ENCODE measurements at places on chromosomes 7 and 10.

GRCh38 chr7:8531991-8532515, 98.6 kb downstream of the NXPH1 start:
- no peak for DNase-seq

DNA sequence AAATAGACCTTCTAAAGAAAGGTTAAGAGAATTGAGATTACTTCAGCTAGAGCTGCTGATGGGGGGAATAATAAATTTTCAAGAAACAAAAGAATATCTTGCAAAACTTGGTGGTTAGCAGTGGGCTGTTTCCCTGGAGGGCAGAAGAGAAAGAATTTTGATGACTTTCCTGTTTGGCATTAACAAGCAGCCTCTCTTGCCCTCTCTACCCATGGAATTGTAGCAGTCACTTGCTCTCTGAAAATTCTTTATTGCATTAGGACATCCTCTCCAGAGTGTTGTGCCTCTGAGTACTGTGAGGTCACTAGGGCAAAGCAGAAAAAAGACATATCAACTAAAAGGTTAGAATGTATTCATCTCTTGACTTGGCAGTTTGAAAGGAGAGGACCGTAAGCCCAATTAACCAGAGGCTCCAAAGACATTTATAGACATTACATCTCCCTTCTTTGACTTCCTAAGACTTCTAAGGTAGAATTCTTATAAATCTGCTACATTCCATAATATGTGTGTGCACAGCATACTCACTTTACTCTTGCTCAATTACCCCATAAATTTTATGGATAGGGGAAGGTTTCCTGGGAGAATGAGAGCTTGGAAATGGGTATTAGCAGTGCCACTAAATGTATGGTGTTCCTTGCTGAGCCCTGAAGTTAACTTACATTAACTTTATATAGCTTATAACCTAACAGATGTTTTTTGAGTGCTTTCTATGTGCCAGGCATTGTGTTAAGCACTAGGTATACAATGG, 215.3 kb downstream of the KIF20B start:
- no peak for DNase-seq

DNA sequence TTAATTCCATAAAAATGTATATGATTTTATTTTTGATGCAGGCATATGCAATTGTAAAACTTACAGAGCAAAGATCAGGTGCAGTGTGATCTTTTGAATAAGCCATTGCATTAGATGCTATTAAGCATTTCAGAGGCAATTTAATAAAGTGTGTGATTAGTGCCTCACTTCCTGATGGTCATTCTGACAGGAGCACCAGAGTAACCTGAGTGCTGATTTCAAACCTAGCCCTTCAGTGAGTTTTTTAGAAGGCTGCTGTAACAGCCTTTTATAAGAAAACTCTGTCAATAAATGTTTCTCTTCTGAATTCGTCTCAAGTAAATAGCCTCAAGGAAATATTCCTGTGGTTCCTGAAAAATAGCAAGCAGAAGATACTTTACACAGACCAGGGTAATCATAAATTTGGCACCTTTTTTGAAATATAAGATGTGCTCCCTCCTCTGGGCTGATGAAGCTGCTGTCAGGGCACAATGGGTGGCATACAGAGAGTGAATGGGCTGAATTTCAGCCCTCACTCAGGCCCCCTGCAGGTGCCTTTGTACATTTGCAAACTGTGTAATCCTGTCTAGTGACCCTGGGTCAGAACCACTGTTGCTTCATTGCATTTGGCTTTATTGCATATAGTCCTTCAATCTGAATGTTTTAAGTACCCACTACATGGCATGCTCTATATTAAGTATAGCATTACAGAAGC, 193.7 kb upstream of the CSTF2T start:
- no peak for DNase-seq

DNA sequence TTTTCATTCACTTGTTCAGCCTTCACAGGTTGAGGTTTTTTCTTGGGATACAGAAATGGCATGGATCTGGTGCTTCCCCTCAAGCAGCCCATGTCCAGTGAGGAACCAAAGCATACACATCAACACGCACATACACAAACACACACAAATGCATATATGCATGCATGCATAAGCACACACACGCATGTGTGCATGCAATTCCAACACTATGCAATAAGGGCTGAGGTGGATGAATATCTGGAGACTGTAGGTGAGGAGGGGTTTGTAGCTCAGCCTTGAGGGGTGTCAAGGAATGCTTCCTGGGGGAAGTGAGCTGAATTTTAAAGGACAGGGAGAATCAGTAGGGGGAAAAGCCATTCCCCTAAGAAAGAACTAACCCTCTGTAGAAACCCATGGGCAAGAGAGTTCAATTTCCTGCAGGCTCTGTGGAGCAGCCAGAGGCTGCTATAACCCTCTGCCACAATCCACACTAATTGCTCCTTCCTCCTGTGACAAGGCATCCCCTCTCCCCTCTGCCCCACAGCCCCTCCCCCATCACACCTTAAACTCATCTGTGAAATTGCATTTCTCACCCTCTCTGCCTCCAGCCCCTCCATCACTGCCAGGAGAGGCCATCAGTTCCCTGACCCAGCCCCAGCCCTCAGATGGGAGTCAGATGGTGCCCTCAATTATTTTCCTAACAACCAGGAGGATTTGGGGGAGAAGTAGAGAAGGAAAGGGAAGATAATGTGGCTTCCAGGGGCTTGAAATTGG, 316.4 kb downstream of the RPS24 start:
- DNase-seq, result no peak

- no peak for DNase-seq
These were observed 73.3 kb upstream of the HABP2 start for GRCh38 chr10:113479346-113480080.

- DNase-seq, result no peak
These were observed 163.8 kb downstream of the RGS10 start for GRCh38 chr10:119378737-119379067.

DNA sequence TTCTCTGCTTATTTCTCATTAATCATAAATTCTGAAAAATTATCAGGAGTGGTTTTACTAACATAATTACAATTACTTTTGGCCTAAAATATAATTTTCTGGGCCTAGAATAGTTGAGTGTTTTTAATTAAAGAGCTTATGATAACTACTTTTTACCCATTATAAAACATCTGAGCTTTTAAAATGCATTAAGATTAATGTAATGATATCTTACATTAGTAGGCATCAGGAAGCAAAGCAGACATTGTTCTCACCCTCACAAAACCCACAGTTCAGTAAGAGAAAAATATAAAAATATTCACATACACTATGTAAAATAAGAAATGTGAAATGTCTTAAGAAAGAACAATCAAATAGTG, 443.7 kb upstream of the SEMA3A start:
- DNase-seq, result no peak

DNA sequence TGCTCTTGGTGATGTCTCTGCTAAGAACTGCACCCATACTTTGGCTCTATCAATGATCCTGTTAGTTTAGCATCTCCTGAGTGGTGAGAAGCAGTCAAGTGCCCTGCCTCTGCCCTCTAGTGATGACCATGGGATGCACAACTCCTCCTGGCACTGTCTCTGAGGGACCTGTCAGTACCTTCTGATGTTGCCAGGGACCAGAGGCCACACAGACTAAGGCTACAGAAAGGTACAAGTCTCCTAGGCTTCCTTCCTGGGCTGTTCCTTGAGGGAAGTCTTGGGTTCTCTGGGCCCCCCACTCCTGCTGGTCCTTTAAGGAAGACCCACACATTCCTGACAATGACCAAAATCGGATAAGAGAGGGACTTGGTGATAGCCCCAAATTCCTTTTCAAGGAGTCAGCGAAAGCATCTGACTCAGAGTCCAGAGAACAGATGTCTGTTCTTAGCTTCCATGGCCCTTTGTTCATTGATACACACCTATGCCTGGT, 15.3 kb downstream of the NKX2-3 start:
- DNase-seq, result no peak

GRCh38 chr7:127817466-127817865, 165.5 kb downstream of the SND1 start:
- no peak for DNase-seq

DNA sequence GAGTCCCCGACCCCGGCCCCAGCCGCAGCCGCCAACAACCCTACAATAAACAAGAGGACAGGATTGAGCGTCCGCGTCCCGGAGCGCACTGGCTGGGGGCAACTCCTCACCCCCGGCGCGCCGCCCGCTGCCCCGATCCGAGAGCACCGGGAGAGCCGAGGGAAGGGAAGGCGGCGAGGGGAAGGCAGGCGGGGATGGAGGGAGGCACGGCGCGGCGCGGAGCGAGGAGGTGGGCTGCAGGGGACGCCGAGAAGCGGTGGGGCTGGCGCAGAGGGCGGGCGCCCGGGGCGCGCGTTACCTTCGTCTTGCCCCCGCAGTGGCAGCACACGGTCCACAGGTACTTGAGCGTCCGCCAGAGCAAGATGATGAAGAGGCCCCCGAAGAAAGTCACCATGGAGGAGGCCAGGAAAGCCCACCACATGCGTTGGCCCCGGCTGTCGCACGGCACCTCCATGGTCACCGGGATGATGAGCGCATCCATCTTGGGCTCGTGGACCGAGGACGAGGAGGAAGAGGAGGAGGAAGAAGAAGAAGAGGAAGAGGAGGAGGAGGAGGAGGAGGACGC, 559 bp downstream of the KCNMA1 start:
- no peak for DNase-seq

- no peak for DNase-seq
These were observed 10.3 kb upstream of the ZNF273 start for GRCh38 chr7:64892666-64893309.

DNA sequence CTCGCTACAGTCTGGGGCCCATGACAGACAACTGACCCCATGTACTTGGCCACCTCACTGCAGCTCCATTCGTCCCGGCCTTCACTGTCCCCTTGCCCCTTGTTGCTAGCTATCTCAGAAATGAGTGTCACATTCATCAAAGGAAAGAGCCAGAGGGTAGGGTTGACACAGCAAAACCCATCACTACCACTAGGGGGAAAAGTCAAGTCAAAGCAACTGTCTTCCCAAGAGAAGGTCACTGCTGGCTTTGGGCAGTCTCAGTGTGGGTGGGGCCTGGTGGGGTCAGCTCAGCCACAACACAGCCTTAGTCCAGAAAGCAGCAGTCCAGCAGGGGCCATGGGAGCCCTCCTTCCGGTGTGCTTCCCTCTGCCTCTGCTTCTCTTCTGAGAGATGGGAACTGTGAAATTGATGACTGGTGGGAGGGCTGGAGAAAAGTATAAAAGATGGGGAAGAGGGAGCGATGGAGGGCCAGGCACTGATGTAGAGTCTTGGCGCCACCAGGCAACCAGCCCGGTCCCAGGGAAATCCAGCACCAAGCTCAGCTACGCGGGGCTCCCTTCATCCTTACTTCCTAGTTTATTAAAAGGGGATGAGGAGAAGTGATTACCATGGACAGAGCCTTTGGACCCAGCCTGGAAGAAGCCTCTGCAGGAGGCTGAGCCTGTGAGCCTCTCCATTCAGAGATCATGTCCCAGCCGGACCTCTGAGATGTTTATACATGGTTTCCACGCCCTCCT, 58.0 kb downstream of the PLXNA4 start:
- DNase-seq, result no peak

DNA sequence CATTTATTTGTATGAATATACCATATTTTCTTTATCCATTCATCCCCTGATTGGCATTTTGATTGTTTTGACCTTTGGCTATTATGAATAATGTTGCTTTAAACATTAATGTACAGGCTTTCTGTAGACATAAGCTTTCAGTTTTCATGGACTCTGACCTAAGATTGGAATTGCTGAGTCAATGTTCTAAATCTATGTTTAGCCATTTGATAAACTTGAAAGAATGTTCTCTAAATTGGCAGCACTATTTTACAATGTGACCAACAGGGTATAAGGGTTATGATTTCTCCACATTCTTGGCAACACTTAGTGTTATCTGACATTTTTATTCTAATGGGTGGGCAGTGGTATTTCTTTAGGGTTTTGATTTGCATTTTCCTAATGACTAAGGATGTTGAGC, 229.7 kb upstream of the ETV1 start:
- no peak for DNase-seq

DNA sequence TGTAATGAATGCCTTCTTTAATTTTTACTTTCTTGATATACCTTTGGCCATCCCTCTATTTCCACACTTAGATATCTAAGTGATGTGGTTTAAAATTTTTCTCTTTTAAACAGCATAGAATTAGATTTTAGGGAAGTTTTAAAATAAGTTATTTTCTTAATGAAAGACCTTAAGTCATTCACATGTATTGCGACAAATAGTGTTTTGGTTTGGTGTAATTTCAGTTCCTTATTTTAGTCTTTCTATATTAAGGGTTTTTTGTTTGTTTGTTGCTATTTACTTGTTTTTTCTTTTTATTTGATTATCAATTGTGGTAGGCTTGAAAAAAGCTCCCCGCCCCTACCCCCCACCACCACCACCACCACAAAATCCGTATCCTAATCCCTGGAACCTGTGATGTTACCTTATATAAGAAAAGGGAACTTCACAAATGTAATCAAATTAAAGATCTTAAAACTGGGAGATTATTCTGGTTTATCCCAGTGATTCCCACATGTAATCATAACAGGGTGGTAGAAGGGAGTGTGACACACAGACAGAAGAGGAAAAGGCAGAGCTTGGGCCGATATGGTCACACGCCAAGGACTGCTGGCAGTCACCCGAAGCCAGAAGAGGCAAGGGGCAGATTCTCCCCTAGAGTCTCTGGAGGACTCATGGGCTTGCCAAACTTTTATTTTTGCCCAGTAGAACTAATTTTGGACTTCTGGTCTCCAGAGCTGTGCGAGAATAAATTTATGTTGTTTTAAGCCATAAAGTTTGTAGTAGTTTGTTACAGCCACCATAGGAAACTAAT, 149.7 kb downstream of the NPSR1 start:
- DNase-seq, result no peak

DNA sequence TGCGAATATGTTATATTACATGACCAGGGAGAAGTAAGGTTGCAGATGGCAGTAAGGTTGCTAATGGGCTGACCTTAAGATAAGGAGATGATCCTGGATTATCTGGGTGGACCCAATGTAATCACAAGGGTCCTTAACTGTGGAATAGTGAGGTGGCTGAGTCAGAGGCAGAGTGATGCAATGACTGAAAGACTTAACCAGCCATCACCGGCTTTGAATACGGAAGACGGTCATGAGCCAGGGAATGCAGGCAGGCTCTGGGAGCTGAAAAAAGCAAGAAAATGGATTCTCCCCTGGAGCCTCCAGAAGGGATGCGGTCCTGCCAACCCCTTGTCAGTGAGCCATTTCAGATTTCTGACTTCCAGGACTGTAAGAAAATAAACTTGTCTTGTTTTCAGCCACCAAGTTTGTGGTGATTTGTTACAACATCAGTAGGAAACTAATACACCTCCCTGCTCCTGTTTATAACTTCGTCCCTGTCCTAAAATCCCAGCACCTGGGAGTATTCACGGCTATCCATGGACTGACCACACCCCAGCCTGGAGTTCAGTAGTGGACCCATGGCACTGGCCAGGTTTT, 4.6 kb upstream of the C10orf95 start:
- DNase-seq, result no peak

DNA sequence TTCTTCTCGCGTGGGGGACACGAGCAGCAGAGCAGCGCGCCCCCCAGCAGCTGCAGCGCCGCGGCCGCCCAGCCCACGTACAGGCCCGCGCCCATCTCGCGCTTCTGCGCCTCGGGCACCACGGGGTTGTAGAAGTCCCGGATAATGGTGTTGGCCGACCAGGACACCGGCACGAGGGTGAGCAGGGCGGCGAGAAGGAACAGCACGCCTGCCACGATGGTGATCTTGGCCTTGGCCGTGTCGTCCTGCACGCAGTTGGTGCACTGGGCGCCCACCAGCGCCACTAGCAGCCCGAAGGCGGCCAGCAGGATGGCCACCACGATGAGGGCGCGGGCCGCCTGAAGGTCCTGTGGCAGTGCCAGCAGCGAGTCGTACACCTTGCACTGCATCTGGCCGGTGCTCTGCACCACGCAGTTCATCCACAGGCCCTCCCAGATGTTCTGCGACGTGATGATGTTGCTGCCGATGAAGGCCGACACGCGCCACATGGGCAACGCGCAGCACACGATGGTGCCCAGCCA, 529 bp downstream of the CLDN3 start:
- no peak for DNase-seq

All from activated naive CD4-positive, alpha-beta T cell treated with anti-CD3 and anti-CD28 coated beads, Interleukin-2, amount 50 U/mL, for 72 hours (primary cell).